ENCODE measurements at places on chromosomes 1 and 21. TPM values are rescaled to one million over a fixed set of nuclear protein-coding genes. Genes with fewer than 3 reads are reported as not detected.

GRCh38 chr1:3852091-3852490 is 4.9 kb downstream of the CEP104 start:
- peaks cover 13% of the 10 kb centered on the region for H3K4me1 ChIP-seq
- DNase-seq, result no peak
- H3K36me3 ChIP-seq, result peaks cover 50% of the 10 kb centered on the region
- no peak overlapping the region for H3K4me3 ChIP-seq
- no peaks in the 10 kb centered on the region for H3K27me3 ChIP-seq

DNA sequence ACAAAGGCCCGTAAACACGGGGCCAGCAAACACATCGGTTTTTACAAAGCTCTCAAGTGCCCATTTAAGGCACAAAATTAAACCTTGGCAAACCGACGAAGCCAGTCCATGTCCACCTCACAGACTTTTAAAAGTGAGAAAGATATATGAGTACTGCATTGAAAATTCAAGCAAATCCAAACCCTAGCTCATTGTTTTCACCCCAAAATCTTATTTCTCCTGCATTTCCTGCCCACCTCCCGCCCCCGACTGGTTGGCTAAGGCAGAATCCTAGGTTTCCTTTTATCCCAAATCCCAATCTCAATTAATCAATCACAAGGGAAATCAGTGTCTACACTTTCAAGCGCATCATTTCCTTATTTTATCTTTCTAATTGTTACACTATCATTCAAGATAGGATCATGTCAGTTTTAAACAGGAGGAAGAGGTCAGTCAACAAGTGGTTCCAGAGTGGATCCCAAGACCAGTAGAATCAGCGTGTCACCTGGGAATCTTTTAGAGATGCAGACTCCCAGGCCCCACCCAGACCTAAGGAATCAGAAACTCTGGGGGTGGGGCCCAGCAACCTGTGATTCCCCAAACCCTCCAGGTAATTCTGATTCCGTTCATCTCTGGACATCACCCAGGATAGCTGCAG is 1.7 kb upstream of the GNG4 start:
- H3K27ac ChIP-seq, result no peak overlapping the region
- DNase-seq, result no peak
- H3K4me3 ChIP-seq, result no peak overlapping the region
- H3K4me1 ChIP-seq, result peaks cover 22% of the 10 kb centered on the region

DNA sequence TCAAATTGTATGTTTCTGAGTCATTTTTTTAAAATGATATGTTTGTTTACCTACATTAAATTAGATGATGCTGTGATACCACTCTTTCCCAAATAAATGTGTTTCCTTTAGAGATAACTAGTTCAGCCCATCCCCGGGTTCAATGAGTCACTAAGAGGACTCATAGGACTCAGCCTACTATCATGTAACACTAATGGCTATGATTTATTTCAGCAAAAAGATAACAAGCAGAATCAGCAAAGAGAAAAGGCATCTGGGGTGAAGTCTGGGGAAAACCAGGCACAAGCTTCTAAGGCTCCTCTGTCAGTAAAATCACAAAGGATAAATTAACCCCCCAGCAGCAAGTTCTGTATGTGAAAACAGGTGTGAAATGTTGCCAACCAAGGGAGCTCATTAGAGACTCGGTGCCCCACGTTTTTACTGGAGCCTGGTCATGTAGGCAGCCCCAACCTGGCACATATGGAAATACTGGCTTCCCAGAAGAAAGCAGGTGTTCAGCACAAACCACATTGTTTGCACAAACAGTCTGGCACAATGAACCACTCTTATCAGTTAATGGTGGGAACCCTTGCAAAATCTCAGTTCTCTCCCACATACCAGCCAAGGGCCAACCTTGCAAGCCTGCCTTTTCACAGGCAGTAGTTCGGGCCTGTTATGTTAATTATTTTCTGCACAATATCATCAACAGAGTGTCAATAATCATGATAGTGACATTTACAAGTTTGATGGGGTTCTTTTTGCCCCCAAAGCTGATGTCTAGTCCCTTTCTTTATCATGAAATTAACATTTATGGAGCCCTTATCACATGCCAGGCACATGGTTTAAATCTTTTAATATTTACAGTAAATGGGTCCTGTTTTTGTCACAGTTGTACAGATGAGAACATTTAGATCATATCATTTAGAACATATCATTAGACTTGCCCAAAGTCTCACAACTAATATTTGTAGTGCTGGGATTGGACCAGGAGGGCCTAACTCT is 23.1 kb upstream of the CNN3 start:
- H3K27me3 ChIP-seq, result no peaks in the 10 kb centered on the region
- H3K27ac ChIP-seq, result no peak overlapping the region
- H3K36me3 ChIP-seq, result no peaks in the 10 kb centered on the region
- no peak overlapping the region for H3K4me3 ChIP-seq
- no peaks in the 10 kb centered on the region for H3K4me1 ChIP-seq

GRCh38 chr1:154398141-154398540 is 7.0 kb upstream of the IL6R start:
- H3K27ac ChIP-seq, result no peak overlapping the region
- no peak overlapping the region for H3K4me3 ChIP-seq
- H3K4me1 ChIP-seq, result peaks cover 52% of the 10 kb centered on the region
- no peaks in the 10 kb centered on the region for H3K36me3 ChIP-seq
- DNase-seq, result no peak

GRCh38 chr1:6822530-6823359 is 37.5 kb downstream of the CAMTA1 start:
- DNase-seq, result no peak
- H3K4me3 ChIP-seq, result no peak overlapping the region
- H3K27ac ChIP-seq, result no peak overlapping the region
- no peaks in the 10 kb centered on the region for H3K4me1 ChIP-seq
- peaks cover 9% of the 10 kb centered on the region for H3K36me3 ChIP-seq

GRCh38 chr1:156386949-156387869 is 18.2 kb downstream of the RHBG start:
- H3K27ac ChIP-seq, result no peak overlapping the region
- no peak overlapping the region for H3K4me3 ChIP-seq
- peaks cover 13% of the 10 kb centered on the region for H3K4me1 ChIP-seq
- no peak for DNase-seq
- no peaks in the 10 kb centered on the region for H3K36me3 ChIP-seq

DNA sequence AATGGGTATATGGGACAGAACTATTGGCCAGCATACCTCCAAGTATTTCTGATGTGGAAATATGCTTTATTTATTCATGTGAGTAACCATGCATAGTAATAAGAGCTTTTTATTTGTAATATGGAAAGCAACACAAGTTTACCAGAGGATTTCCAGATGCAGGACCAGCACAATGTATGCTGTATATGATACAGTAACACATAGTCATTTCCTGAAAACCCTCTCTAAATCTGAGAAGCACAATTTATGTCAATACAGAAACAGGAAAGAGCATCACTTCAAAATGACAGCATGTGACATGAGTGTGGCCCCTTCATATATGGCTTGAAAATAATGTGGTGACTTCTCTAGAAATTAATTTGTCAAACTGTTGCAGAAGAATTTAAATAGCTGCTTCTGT is 1134.7 kb upstream of the ADGRL2 start:
- H3K4me1 ChIP-seq, result no peaks in the 10 kb centered on the region
- H3K36me3 ChIP-seq, result no peaks in the 10 kb centered on the region
- DNase-seq, result no peak
- no peaks in the 10 kb centered on the region for H3K27me3 ChIP-seq

DNA sequence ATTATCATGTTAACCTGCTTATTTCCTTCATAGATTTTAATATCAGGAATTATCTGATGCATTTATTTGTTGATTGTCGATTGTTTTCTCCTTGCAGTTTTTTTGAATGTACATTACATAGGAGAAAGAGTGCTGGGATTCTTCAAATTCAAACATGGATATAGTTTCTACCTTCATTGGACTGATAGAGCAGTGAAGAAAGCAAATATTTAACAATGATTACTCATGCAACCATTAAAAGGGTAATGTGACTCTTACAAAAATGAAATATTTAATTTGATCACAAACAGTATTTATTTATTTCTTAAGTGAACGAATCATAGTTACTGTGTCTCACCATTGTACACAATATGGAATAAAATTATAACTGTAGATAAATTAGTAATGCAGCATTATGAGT is 350.9 kb downstream of the BRINP3 start:
- DNase-seq, result no peak
- H3K36me3 ChIP-seq, result no peaks in the 10 kb centered on the region
- no peak overlapping the region for H3K4me3 ChIP-seq
- no peaks in the 10 kb centered on the region for H3K4me1 ChIP-seq
- no peaks in the 10 kb centered on the region for H3K27me3 ChIP-seq

DNA sequence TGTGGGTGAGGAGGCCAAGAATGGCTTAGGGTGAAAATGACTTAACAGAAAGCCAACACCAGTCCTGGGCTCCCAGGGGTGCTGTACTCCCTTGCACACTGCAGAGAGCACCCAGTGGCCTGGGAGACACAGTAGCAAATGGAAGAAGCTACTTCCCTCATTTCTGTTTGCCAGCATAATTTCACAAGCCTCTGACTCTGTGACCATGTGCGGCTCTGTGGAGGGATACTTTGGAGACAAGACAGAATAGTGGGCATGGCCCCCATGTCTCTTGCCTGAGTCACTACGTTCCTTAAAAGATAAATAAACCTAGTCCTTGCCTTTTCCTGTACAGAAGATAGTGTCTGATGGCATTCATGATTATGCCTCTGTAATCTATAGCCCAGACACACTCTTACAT is 38.1 kb downstream of the TRIM62 start:
- no peak overlapping the region for H3K4me3 ChIP-seq
- H3K4me1 ChIP-seq, result no peaks in the 10 kb centered on the region
- no peak overlapping the region for H3K27ac ChIP-seq
- no peaks in the 10 kb centered on the region for H3K27me3 ChIP-seq
- no peak for DNase-seq

DNA sequence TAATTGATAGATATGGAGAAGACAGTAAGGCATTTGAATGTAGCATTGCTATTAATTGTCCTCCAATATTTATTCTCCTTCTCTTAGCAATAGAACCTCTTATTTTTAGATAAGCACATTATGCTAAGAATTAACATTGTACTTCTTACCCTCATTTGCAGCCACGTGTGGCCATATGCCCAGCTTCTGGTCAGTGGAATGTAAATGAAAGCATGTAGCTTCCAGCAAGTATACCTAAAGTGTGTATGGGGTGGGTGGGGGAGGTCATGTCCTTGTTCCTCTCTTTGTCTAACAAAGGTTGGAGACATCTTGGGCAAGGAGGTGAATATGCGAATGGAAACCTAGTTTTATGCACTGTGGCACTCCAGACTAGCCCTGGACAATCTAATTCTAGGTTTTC is 133.6 kb upstream of the HMCN1 start:
- no peak overlapping the region for H3K27ac ChIP-seq
- H3K36me3 ChIP-seq, result no peaks in the 10 kb centered on the region
- no peaks in the 10 kb centered on the region for H3K27me3 ChIP-seq
- H3K4me3 ChIP-seq, result no peak overlapping the region
- DNase-seq, result no peak
- peaks cover 10% of the 10 kb centered on the region for H3K4me1 ChIP-seq

DNA sequence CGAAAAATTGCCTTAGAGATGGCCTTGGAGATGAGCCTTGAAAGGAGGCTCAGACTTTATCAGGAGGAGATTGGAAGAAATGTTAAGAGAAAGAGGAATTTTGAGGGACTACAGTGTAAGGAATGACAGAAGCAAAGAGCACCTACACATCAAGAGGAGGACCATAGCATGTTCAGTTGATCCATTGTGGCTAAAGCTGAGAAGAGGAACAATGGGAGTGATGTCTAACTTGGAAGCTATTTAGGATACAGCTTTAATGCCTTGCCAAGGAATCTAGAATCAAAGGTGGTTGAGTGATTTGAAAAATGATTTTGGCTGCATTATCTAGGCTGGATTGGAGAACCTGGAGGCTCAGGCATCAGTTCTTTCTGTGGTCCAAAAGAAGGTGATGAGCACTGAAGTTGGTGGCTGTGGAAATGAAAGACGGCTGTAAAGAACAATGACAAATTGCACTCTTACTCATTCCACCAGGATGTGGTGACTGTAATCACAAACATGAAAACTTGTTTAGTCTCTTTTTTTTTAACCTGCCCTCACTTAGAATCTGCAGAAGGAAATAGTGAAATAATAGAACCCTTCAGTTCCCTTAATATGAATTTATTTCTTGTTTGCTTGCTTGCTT is 11.3 kb downstream of the FAM20B start:
- no peak for DNase-seq
- H3K4me1 ChIP-seq, result peaks cover 46% of the 10 kb centered on the region
- no peaks in the 10 kb centered on the region for H3K36me3 ChIP-seq
- H3K27ac ChIP-seq, result peak overlapping the region; percentile 29

GRCh38 chr1:223478606-223479005 is 85.4 kb downstream of the CCDC185 start:
- H3K4me1 ChIP-seq, result peaks cover 7% of the 10 kb centered on the region
- H3K27me3 ChIP-seq, result peaks cover 9% of the 10 kb centered on the region
- DNase-seq, result no peak
- H3K27ac ChIP-seq, result no peak overlapping the region
- H3K4me3 ChIP-seq, result no peak overlapping the region

DNA sequence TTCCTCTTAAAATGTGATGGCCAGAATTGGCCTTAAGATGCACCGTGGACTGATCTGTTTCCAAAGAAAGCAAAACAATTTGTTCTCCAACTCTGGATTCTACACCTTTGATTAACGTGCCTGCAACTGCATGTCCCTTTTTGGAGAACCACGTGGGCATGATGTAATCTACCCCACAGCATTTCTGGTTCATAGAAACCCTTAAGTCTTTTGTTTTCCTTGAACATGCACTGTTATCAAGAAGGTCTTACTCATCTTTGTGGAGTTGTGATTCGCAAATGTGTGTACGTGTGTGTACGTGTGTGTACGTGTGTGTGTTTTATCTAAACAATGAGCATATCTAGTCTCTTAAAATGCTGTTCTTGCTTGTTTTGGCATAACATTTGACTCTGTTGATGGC is 57.8 kb downstream of the LPAR3 start:
- no peaks in the 10 kb centered on the region for H3K27me3 ChIP-seq
- no peak overlapping the region for H3K4me3 ChIP-seq
- H3K27ac ChIP-seq, result no peak overlapping the region
- H3K4me1 ChIP-seq, result no peaks in the 10 kb centered on the region

- no peaks in the 10 kb centered on the region for H3K4me1 ChIP-seq
- H3K36me3 ChIP-seq, result no peaks in the 10 kb centered on the region
- no peak overlapping the region for H3K27ac ChIP-seq
- no peaks in the 10 kb centered on the region for H3K27me3 ChIP-seq
Observed at GRCh38 chr1:98084188-98084587, 163.4 kb upstream of the DPYD start.

DNA sequence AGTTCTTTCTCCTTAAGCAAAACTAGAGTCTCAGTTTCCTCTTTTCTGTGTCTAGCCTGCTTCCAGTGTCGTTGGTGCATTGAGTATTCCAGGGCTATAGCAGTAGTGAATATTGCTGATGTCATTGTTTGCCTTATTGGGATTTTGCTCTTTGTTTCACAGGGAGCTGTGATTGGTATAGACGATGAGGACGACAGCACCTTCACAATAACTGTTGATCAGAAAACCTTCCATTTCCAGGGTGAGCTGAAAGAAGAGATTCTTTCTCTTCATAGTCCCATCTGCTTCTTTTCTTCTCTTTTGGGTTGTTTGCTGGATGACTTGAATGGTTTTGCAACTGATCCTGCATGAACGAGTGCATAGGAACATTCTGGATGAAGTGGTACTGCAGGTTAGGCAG is 52.4 kb downstream of the OSBPL9 start:
- H3K4me3 ChIP-seq, result no peak overlapping the region
- H3K36me3 ChIP-seq, result peaks cover 1% of the 10 kb centered on the region
- peaks cover 15% of the 10 kb centered on the region for H3K4me1 ChIP-seq
- H3K27ac ChIP-seq, result no peak overlapping the region

The CEP170 gene
- 17.4 TPM for polyA plus RNA-seq

The RHBDL2 gene
- polyA plus RNA-seq, result not detected

The LORICRIN gene
- polyA plus RNA-seq, result not detected

The CPT2 gene
- 29.6 TPM for polyA plus RNA-seq

The POU3F1 gene
- polyA plus RNA-seq, result not detected

The RNF11 gene
- 30.4 TPM for polyA plus RNA-seq

The TNFRSF4 gene
- 0.08 TPM for polyA plus RNA-seq

All from CD14-positive monocyte (primary cell).